ENCODE measurements at places on chromosomes 1 and 21. TPM values are rescaled to one million over a fixed set of nuclear protein-coding genes. Genes with fewer than 3 reads are reported as not detected.

The ATAD3C gene
- not detected for total RNA-seq

The ARMH1 gene
- total RNA-seq: 1.1 TPM

The FNDC10 gene
- total RNA-seq: 2.4 TPM

The VASH2 gene
- total RNA-seq: 0.24 TPM

The RXFP4 gene
- total RNA-seq: not detected

The SLC22A15 gene
- 21.0 TPM for total RNA-seq

Measured in tracheal epithelial cell (primary cell).